ENCODE measurements at places on chromosomes 5 and 9.
A peak's percentile ranks its signal among the peaks of the same experiment; 100 is the strongest.

DNA sequence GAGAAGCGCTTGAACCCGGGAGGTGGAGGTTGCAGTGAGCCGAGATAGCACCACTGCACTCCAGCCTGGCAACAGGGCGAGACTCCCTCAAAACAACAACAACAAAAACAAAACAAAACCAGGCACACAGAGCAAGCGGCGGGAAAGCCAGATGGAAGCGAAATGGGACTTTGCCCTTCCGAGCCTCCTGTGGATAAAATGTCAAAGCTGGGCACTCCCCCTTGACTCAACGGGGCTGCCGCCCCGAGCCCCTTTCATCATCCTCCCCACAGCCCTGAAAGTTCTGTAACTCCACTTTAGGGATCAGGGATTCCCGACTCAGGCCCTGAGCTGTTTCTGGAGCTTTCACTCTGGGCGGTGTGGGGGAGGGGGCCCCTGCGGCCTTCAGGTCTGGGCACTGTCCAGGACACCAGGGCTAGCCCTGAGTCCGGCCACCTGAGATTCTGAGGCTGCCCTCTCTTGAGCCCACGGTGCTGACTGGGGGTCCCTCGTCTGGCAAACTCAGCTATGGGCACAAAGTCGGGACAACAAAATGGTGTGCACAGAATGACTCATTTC, 30.6 kb upstream of the OBP2B start:
- no peak for DNase-seq

GRCh38 chr5:125154301-125155110, 408.1 kb upstream of the ZNF608 start:
- DNase-seq: no peak

DNA sequence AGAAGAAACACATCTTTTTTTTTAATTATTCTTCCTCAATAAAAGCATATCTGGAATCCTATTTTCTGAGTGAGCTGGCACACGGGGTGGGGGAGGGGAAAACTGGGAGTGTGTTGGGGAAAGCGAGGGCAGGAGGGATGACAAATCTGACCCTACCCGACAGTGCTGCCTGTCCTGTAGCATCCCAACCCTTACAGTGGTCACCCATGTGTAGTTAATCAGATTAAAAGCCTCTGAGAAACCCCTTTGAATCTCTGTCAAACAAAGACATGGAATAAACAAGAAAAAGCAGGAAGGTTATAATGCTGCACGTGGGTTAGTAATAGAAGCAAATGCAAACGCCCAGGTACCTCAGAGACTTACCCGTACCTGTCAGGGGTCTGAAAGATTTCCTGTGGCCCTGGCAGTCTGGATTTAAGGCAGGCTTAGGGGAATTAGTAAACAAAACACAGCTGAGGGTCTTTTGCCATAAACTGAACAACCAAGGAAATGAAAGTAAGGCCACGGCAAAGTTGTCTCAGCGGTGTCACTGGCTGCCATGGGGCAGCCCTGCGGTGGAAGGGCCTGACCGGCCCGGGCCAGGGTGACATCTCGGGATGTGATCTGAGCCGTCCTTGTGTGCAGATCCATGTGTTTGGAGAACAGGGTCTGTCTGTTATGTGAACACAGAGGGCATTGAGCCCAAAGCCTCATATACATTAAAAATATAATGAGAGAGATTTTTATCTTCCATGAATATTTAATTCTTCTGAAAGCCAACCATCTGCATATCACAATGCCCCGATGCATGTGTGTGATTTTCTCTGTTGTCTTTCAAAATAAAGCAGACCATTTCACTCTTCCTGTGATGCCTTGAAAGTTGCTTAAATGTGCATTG, 308.2 kb downstream of the ZNF608 start:
- no peak for DNase-seq

- DNase-seq: no peak
Observed at GRCh38 chr5:3538886-3539285, 56.7 kb upstream of the IRX1 start.

DNA sequence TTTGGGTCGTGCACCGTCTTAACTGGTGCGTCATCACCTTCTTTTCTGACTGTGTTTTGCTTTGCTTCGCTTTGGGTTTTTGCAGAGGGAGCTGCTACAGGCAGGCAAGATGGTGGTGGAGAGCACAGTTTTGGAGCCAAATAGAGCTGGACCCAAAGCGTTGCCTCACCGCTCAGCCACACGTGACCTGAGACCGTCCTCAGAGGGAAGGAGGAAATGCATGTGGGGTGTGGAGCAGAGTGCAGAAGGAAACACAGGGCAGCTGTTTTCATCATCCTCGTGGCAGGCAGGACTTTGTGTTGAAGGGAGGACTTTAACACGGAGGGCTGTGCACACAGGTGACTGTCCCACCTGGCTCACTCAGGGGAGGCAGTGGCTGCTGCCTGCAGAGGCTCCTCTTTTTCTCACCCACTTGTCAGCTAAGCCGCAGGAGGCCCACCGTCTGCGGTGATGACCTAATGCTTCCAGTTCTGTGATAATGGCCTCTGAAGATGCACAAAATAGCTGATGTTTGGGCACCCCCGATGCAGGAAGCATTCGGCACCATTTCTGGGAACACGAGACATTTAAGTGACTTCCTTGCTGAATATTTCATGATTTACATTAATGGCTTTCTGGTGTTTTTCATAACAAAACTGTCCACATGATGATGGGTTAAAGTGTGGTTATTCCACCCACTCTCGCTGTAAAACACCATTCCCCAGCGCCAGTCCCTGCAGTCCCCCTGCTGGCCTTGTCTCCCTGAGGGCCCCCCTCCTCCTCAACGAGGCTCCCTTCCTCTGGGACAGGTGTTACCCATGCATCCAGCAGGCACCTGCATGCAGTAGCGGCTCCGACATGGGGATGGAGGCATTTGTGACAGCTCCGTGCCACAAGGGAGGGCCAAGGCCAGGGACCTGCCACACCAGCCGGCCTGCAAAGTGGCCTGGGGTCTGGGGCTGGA, 12.4 kb upstream of the UBAC1 start:
- DNase-seq: no peak

DNA sequence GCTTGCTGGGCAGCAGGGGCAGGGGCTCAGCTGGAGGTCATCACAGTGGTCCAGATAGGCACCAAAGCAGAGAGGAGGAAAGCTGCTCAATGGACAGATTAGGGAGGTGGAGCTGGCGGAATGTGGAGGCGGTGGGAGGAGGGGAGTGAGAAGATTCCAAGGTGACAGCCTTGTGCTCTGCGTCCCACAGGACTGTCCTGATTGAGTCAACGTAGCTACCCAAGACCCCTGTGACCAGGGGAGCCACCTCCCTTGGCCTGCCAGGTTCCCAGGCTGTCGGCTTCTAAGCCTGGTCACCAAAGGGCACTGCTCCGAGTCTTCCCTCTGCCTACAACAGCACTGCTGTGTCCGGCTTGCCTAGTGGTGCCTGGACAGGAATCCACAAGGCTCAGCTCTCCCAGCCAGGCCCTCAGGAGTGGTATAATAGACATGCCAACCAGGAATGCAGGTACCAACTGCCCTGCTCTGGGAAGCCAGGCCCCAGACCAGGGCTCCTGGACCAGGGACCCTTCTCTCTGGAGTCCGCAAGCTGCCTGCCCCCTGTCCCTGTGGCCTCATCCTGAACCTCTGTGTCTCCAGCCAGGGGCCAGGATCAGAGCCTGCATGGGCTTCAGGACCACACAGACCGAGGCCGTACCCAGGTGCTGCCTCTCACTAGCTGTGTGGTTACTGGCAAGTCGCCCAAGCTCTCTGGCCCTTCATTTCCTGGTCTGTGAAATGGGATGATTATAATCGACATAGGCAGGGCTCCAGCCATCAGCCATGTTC, 67.9 kb downstream of the STK10 start:
- DNase-seq: no peak

GRCh38 chr5:146967646-146968045, 89.1 kb upstream of the PPP2R2B start:
- DNase-seq: no peak

- no peak for DNase-seq
Observed at GRCh38 chr5:77337686-77338085, 127.2 kb downstream of the PDE8B start.

DNA sequence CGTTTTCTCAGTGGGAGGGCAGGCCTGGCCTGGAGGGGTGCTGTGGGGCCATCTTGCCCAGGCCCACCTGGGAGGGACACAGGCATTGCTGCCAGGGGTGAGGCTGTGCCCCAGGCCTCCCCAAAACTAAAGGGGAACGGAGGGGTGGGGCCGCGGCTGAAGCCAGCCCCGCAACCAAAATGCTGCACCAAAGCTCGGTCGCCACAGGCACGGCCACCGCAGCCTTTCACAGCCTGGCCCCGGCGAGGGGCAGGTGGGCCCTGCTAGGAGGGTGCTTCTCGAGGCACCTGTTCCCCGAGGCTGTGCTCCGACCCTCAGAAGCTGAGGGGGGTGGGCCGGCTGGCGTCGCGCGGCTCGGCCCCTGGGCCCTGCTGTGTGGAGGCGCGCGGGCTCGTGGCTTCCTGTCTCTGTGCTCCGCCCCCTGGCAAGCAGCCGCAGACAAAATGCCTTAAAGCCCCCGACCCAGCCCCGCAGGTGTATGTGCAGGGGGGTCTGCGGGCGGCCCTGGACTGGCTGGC, 57.6 kb downstream of the JAK2 start:
- DNase-seq: no peak

DNA sequence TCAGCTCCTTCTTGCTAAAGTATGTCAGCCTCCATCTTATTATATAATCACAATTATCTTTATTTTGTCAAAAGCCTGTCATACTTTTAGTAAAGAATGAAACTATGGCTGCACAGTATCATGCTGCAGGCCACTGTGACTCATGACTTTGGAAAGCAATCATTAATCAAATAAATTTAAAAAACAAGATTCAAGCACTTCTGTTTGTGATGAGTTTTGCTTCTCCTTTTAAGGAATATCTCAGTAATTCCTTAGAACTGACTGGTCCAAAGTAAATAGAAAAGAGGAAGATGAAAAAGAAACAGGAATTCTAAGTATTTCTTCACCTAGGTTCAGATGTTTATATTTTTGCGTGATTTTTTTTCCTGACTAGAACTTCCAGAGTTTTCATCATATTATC, 83.1 kb downstream of the EDIL3 start:
- no peak for DNase-seq

GRCh38 chr5:154737667-154738320, 17.4 kb upstream of the LARP1 start:
- DNase-seq: no peak

DNA sequence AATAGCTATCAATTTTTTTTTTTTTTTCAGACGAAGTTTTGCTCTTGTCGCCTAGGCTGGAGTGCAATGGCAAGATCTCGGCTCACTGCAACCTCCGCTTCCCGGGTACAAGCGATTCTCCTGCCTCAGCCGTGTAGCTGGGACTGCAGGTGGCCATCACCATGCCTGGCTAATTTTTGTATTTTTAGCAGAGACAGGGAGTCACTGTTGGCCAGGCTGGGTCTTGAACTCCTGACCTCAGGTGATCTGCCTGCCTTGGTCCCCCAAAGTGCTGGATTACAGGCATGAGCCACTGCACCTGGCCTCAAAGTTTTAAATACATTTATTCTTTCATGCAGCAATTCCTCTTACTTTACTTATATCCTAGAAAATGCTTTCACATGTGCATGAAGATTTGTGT, 17.6 kb downstream of the TRIM14 start:
- no peak for DNase-seq

DNA sequence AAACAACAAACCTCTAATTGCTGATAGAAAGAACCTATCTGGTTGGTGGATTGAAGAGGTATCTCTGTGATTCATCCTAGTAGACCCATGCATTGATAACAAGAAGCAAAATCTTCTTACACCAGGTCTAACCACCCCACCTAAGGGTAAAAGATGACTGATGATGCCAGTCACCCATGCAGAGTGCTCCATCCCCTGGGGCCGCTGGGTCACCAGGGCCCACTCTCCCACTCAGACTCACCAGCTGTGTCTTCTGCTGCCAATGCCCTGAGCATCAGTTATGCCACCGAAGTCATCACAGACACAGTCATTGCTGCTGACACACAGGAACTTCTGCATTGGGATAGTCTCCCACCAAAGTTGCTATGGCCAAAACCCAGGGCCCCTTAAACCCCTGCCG, 44.7 kb upstream of the ERCC6L2 start:
- no peak for DNase-seq

DNA sequence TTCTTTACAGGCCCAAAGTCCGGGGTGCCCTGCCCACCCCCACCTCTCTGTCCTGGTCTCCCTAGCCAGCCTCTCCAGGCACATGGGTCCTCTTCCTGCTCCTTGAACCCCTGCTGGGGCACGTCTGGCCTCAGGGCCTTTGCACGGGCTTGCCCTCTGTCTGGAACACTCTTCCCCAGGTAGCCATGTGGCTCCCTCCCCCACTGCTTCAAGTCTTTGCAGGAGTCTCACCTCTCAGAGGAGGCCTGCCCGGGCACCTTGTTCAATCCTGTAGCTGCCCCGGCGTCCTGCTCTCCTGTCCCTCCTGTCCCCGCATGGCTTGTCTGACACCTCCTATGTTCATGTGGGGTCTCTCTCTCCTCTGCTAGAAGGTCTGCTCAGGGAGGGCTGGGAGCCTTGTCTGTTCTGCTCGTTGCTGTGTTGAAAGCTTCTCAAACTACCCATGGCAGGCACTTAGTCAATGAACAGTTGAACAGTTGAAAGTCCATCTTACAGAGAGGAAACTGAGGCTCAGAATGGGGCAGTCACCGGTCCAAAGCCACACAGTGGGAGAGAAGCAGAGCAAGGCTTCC, 241.4 kb downstream of the PBX3 start:
- DNase-seq: no peak

DNA sequence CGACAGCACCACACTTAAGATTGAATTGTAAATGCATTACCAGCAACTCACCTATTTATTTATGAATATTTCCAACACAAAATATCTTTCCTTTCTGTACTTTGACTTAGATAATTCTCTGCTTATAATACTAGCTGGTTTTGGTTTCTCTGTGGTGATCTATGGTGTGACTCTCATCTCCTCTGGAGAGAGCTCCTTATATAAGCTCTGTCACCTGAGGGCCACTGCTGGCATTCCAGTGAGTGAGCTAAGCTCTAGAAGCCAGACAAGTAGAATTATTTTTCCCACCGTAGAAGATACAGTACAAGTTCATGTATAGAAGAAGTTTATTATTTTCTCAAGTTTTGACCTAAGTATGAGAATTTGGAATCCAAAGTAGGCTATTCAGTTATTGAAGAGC, 111.5 kb downstream of the CDC42SE2 start:
- DNase-seq: peak; percentile 28

DNA sequence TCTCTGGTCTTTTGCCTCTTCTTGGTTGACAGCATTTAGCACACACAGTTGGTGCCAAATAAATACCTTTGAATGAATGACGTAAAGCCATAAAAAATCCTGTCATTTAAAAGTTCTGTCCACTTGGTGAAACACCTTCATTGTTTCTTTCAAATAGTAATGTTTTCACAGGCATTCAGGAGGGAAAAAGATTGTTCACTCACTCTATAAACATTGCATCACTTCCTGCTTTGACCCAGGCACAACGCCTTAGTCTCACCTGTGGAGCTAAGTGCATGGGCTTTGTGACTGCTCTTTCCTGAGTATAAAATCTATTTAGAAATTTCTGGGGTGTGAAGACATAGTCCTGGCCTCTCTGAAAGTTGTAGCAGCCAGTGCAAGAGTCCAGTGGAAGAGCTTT, 88.9 kb upstream of the CXCL14 start:
- DNase-seq: no peak

DNA sequence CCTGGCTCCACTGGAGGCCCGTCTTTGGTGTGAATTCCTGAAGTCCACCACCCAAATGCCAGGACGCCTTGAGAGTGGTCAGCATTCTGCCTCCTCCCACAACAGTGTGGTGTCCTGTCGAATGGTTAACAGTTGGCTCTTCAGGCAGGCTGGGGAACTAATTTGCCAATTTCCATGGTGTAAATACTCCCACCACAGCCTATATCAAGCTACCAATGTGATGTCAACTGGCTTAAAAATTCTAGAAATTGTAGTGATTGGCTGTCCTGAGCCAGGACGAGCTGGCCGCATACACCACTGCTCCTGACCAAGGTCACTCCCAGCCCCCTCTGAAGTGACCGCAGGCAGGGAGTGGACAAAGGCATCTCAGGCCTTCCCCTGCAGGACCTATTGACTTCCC, 11.1 kb downstream of the UNC5A start:
- DNase-seq: no peak

Measured in stimulated activated CD4-positive, alpha-beta T cell treated with anti-CD3 and anti-CD28 coated beads, Interleukin-4, amount 100 ng/mL, for 24 hours (primary cell).